Stimulated activated CD8-positive, alpha-beta memory T cell treated with anti-CD3 and anti-CD28 coated beads, Interleukin-2, amount 100 ng/mL, for 1 hour (primary cell): ENCODE measurements at places on chromosomes 3 and 15.

- DNase-seq, result no peak
These were observed 63.9 kb downstream of the CRTC3 start for GRCh38 chr15:90593499-90594158.

GRCh38 chr3:150605998-150606641, 3.0 kb downstream of the SELENOT start:
- no peak for DNase-seq

DNA sequence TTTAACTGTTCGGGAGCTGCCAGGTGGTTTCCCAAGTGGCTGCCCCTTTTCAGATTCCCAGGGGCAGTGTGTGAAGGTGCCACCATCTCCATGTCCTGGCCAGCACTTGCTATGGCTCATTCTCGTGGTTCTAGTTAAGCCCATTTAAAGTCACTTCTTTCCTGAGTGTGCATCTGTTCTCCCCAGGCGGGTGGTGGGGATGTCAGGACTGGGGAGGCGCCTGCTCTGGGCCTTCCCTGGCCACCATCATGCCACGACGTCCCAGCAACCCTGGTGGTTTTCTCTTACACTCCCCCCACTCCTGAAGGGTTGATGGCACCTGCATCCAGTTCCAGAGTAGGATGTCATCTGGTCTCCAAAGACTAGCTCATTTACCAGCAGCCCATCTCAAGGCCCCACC, 56.8 kb upstream of the TAMM41 start:
- DNase-seq, result no peak

GRCh38 chr15:36977659-36978058, 122.7 kb downstream of the MEIS2 start:
- no peak for DNase-seq

DNA sequence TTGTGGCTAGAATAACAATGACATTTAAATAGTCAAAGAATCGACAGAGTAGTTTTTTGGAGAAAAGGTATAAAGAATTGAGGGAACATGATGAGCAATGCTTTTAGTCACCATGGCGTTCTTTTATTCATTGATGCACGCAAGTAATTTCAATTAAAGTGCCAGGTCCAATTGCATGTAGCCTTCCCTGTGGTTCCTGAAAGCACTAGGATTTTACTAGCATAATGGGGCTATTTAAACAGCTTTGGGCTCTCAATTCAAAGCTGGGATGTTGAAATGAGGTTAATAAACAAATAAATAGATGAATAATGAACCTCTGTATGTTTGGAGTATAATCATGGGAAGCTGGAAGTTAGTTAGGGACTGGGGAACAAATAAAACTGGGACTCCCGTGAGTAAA, 121.2 kb upstream of the GAP43 start:
- no peak for DNase-seq

DNA sequence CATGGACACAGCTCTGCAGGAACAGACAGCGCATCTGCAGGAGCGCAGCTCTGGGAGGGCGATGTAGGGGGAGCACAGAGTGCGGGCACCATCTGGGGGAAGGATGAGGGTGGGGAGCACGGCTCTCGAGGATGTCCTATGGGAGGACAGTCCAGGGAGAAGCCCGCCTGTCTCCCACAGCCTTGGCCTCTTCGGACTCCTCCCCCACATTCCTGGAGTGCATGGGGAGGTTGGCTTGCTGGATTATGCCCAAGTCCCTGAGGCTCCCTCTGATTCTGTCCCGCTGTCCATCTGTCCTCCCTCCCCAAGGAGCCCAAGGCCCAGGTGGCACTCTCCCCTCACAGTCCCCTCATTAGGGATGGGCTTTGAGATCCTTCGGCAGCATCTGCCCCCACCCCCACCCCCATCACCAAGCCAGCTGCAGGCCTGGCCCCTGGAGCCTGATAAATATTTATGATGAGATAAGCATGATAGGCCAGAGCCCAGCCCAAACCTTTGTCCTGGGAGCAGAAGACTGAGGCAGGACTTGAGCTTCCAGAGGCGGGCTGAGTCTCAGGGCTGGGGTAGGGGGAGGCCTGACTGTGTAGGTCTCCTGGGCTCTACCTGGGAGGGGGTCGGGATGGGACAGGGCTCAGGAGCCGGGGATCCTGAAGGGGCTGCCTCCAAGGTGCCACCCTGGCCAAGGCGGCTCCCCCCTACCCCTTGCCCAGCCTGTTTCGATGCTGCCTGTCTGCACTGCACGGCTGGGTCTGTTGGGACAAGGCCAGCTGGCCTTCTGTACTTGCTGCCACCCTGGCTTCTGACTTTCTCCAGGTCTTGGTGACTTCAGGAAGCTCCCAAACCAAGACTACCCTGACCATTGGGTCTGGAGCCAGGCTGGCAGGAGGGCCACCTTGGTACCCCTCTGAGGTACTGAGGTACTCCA, 28.6 kb upstream of the SEMA3F start:
- DNase-seq, result no peak

GRCh38 chr3:102941786-102942185, 507.0 kb downstream of the ZPLD1 start:
- no peak for DNase-seq

DNA sequence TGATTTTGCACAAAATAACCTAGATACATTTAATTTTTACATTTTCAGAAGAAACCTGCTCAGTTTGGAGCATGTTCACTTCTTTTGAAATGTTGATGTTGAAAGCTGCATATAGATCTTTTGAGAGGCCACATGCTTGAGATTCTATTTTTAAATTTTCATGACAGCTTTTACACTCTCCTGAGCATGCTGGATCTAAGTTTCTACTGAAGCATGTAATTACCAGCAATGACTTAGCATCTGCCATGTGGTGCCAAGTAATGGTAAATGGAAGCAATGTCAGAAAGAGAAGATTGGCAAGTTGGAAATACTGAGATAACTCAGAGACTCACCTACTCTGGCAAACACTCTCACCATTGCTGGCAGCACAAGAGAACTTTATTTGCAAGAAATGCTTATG, 310.6 kb downstream of the NSUN3 start:
- DNase-seq, result no peak

DNA sequence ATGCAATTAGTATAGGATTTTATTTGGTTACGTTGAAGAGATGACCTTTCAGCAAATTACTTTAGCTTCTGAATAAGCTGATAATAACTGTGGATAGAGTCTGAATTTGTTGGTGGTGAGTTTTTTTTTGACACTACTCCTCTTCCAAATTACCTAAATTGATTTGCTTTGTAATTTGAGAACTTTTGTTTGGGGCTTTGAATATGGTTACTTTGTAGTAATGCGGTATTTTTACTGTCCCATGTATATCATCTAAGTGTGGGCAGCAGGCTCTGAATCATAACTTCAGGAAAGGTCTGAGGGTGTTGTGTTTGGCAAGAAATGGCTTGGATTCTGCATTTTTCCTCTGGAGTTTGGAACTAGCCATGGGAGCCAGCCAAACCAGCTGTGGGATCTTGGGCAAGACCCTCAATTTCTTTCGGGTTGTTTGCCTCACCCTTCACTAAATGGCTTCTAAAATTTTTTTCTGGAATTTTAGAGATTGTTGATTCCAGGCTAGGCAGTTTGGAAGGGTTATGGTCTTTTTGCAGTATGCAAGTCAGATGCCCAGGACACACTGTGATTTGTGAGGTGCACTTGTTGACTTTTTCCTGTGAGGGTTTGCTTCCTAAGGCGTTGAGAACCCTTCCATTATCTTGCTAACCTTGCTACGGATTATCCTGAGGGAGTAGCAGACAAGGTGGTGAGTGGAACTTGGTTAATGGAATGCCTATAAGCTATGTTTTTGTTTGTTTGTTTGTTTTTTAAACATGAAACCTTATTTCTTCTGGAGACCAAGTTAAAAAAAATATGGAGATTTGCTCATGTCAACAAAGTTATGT, 10.4 kb downstream of the PTPRG start:
- DNase-seq, result no peak

- DNase-seq, result no peak
These were observed 210.9 kb downstream of the ZIC1 start for GRCh38 chr3:147619921-147620560.

DNA sequence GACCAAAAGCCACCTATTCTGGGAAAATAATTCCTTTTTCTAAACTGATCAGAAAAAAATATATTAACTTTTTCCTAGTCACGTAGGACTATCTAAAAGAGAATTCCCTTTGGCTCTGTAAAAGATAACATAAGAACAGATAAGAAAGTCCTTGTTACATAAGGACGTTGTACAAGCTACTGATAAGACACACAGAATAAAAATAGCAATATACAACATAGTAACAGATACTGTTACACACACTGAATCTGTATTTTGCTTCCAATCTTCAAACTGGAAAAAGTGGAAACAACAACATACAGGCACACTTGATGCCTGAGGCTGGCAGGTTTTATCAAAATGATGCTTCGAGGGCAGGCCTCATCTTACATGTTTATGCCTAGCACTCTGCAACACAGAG, 59.8 kb downstream of the SNX4 start:
- DNase-seq, result no peak

DNA sequence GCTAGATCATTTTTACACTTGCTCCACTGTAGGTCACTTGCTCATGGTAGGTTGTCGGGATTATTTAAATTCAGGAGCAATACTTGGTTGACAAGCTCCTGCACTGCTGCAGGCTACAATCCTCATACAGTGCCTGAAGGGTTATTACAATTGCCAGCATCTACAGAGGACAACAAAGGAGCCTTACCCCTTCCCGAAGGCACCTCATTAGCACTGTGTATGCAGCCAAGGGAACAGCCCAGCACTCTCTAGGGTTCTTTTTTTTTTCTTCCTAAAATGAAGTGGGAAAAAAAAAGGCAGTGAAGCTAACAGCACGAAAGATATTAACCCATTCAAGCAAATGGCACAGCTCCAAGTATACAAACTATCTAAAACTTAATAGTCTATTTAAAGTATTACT, 142.7 kb downstream of the ULK4 start:
- no peak for DNase-seq

DNA sequence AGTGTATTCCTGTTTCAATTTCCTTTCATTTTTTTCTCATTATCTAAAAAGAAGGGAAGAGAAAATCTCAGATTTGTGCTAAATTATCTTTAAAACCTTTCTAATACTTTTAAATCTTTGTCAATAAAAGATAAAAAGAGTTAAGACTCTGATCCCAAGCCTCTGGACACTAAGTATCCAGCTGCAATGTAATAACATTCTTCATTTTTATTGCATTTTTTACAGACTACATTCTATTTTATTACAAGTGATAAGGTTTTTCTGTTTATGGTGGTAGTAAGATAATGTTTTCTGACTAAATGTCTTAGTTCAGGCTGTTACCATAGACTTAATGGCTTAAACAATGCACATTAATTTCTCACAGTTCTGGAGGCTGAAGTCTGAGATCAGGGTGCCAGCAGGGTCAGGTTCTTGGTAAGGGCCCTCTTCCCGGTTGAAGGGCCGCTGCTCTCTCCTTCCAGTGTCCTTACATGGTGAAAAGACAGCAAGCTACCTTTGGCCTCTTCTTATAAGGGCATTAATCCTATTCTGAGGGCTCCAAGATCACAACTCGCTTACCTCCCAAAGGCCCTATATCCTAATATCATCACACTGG, 19.7 kb downstream of the KCNAB1 start:
- no peak for DNase-seq
